AG09309 (cell line): ENCODE measurements at places on chromosomes 13 and 19.
A peak's percentile ranks its signal among the peaks of the same experiment; 100 is the strongest.

- no peak for DNase-seq
Measured at GRCh38 chr13:20051366-20051765, 92.8 kb downstream of the ZMYM2 start.

DNA sequence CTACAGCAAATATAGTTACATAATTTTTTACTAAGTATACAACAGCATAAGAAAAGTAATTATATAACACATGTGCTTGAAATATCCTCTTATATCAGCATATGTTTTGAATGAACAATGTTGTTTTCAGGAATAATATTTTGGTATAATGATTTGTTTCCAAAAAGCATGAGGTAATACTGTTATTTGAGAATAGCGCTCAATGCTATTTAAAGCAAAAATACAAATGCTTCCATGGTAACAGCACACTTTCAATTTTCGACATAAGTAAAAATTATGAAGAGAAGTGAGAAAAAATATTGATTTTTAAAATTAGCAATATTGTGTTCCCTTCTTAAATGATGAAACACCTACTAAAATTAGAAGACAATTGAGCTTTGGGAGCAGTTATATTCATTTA lies 715.9 kb upstream of the ATXN8OS start:
- DNase-seq, result no peak

GRCh38 chr13:76886292-76887075 lies at the start of gene KCTD12:
TSS of gene KCTD12 (minus strand) at chr13:76886405. CDS start at chr13:76886148, 257 bp downstream.
- no peak for DNase-seq

DNA sequence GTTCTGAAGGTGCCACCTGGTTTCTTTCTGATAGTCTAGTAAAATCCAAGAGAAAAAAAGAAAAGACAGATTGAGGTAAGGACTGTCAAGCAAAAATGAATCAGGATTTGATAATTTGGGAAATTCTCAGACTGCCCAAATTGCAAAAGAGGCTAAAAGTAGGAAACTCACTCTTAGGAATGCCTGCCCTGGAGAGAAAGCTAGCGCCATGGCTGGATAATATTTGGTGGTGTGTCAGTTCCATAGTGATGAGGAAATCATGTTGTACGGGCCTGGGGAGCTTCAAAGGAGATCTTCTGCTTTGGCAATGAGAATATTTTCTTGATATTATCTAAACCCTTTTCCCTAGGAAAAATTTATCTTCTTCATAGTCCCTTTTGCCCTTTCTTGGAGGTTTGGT lies 1008.1 kb upstream of the SLC10A2 start:
- no peak for DNase-seq

GRCh38 chr13:46121597-46122163 lies 16.8 kb upstream of the CPB2 start:
- DNase-seq, result no peak

DNA sequence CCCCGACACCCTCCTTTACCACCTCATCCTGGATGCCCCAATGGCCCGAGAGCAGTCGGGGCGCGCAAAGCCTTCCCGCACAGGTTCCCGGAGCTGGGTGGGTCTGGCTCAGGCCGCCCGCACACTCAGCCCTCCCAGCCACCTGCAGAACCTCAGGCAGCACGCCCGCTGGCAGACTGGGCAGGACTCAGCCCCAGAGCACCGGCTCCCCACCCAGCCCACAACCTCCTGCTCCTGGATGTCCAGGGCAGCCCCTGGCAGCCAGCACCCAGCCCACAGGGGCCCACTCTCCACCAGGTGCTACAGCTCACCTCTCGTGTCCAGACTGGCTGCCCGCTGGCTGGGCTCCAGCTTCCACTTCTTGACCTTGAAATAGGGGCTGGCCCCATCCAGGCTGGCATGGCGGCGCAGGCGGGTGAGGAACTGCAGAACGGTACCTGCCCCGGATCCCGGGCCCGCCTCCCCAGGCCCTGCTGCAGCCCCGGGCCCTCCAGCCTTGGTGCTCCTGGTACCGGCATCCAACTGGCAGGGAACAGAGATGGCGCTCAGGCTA lies 4.6 kb downstream of the CBARP start:
- no peak for DNase-seq

DNA sequence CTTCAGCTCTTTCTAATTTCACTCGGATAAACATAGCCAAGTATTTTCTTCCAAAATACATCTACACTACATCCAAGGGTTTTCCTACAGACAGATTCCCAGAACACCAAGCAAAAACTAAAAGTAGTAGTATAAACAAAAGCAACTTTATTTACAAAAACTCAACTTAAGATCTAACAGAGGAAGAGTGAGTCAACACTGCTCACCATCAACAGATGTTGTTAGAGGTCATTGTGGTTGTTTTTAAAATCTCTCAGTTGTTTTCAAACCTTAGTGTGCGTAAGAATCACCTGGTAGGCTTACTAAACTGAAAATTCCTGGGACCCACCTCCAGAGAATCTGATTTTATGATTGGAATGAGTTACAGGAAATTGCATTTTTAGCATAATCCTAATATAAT lies 631.7 kb upstream of the SGCG start:
- DNase-seq, result no peak

- no peak for DNase-seq
Measured at GRCh38 chr19:45881082-45881908, 4.6 kb downstream of the IRF2BP1 start.

GRCh38 chr19:21468791-21469190 lies 36.6 kb upstream of the ZNF429 start:
- DNase-seq, result no peak

DNA sequence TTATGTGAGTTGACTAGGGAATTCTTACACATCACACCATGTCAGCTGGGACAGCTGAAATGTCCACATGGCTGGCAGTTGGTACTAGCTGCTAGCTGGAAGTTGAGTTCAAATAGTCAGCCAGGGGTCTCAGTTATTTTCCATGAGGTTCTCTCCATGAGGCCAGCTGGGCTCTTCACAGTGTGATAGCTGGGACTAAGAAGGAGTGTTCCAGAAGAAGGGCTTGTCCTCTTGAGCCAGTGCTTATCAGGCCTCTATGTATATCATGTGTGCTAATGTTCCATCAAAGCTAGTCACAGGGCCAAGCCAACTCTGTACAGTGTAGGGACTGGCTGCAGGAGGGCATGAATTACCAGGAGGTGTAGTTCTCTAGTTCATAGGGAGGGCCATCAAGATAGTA lies 11.8 kb downstream of the USPL1 start:
- DNase-seq, result no peak

GRCh38 chr19:30254789-30255188 lies 117.4 kb upstream of the ZNF536 start:
- DNase-seq, result no peak

- DNase-seq, result no peak
Measured at GRCh38 chr13:31761951-31762350, 22.6 kb downstream of the RXFP2 start.

GRCh38 chr13:106520251-106521054 lies 15.0 kb downstream of the EFNB2 start:
- no peak for DNase-seq

DNA sequence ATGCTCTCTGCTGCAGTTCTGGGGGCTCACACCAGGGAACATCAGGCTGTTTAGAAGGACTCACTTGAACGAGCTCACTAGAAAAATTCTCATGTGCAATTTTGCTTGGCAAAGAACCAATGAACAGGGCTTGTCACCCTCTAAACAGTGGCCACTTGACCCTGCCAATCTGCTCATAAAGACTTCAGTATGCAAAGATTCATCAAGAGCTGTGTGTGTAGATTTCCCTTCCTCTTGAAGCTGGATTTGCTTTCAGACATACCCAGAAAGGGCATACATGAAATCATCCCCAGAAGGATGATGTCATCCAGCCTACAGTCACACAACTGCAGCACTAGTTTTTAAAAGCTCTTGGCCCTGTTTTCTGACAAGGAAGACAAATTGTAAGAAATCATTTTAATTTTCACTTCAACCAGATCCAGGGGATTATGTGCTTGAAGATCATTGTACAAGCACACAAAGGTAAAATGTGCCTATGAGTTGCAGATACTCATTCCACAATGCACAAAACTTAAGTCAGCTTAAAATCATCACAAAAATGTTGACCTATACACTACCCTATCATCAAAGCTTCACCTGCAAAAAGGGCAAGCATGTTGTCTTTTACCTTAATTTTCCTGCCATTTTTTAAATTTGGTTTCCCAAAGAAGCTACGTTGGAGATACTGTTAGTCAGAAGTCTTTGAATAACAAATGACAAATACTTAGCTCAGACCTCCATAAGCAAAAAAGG lies 5.2 kb upstream of the STK24 start:
- no peak for DNase-seq

DNA sequence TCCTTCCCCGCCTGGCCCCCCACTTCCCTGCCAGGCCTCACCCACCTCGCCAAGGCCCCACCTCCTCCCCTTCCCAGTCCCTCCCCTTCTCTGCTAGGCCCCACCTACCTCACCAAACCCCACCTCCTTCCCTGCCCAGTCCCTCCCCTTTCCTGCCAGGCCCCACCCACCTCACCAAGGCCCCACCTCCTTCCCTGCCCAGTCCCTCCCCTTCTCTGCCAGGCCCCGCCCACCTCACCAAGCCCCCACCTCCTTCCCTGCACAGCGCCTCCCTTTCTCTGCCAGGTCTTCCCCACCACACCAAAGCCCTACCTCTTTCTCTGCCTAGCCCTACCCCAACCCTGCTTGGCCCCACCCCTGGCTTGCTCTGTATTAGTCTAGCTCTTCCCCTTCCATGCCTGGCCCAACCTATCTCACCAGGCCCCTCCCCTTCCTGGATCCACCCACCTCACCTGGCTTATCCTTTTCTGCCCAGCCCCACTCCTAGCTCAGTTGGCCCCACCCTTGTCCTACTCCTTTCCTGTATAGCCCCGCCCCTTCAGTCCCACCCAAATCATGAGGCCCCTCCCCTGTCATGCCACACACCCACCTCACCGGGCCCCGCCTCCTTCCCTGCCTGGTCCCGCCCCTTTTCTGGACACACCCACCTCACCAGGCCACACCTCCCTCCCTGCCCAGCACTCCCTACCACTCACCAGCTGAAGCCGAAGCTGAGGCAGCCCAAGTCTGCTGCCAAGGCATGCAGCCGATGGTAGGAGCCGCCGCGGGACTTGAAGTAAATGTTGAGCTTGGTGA lies 16.2 kb downstream of the CERS1 start:
- no peak for DNase-seq

- DNase-seq, result no peak
Measured at GRCh38 chr19:16544473-16545231, 2.4 kb upstream of the CHERP start.

DNA sequence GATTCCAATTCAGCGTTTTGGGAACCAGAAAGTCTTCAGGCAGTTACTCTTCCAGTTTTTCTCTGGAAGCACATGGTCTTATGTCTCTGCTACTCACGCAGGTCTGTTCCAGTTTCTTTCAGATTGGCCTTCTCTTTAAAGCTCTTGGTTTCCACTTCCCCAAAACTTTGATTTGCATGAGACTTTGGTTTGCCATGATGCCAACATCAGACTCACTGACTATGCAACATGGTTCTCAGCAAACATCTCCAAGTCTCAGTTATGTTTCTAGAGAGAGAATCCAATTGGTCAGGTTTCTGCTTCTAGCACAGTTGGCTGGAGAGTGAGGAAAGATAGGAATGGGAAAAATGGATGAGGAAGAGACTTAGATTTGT lies 3.1 kb downstream of the AKAP11 start:
- no peak for DNase-seq

- DNase-seq, result peak; percentile 94
Measured at GRCh38 chr13:37656247-37656940, 57.8 kb upstream of the POSTN start.

DNA sequence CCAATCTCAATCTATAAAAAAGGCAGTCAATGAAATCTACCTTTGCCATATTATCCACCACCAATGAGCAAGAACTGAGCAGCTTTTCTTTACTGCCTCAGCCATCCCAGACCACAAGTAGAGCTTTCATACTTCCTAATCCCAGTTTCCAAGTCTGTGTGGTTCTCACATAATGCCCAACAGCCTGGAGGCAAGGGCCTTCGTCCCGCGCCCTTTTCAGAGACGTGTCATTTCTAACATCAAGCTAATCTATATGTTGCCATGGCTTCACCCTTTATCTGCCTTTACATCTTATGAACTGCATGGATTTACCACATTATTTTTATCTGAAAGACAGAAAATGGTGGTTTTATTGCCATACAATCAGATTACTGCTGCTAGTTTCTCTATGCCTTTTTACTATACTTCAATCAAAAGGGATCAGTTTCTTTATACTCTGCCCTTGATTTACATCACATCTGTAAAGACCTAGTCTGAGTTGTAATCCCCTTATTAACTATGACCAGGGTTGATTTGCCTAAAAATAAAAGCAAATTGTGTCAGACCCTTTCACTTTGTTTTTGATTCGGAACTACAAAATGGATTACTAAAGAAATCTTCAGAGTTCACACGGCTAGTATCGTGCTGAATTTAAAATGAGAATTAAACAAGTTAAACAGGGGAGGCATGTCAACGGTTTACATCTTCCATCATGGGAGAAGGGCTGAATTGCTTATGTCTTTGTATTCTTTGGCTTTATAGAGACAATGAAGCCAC lies 5.9 kb downstream of the EFNB2 start:
- no peak for DNase-seq

DNA sequence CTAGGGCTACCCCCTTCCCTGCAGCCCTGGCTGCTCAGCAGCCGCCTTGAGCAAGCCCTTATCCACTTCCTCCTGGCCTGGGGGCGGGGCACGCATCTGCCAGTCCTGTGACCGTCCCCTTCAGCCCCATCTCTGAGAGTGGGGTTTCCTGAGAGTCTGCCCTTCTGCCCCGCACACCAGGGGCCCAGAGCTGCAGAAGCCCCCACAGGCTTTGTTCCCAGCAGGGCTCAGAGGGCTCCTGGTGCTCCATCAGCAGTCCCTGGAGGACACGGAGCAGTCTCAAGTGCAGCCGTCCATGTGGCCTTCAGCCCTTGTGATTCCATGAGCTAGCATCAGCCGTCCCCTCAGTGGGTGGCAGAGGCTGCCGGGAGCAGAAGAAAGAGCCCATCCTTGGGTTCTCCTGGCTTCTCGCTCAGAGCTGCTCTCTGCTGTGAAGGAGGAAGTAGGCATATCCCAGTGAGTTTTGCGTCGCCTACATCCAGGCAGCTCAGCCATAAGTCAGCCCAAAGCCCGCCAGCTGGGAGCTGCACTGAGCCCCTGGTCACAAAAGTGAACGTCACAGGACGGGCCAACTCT lies 16.3 kb downstream of the MYO9B start:
- no peak for DNase-seq

- peak; percentile 4 for DNase-seq
Measured at GRCh38 chr13:84865783-84866221, 933.4 kb downstream of the SLITRK6 start.

DNA sequence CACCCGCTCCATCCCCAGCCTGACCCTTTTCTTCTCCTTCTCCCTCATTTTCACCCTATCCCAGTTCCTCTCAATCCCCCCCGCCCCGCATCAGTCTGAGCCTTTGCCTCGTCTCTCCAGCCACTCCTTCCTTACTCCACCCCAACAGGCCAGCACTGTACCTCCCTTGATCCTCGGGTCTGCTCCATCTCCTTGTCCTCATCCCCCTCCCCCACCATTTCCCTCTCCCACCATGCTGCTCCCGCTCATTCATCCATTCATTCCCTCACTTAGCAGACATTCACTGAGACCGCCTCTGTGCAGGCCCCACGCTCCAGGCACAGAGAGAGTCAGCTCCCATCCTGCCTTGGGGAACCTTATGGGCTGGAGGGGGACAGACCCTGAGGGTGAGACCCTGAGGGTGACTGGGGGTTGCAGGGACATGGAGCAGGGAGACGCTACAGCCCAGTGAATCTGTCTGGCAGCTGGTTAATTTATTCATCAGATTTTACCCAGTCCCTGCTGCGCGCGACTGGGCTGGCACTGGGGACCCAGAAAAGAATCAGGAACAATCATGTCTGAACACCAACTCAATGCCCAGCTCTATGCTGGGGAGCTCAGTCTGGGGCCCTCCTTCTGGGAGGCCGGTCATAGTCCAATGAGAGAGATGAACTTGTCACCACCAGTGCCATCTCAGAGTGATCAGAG lies 881 bp downstream of the ARHGAP33 start:
- DNase-seq, result no peak
